ENCODE measurements at places on chromosomes 2 and 18.

- no peak for DNase-seq
These were observed 1.4 kb downstream of the ALMS1 start for GRCh38 chr2:73386894-73387636.

DNA sequence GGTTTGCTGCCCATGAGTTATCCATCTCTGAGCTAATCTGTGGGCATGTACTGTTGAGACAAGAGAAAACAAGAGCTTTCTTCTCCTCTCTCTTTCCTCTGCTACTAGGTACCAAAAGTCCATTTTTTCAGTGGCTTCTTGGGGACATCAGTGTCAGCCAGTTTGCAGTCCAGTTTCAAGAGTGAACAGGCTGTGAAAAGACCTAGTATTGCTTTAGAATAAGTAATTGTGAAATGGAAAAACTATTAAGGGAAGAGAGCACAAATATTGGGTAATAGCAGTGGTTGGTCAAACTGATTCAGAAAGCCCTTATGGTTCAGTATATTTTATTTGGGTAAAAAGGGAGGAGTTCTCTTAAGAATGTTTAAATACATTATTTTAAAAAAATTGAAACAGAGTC, 33.0 kb upstream of the MEP1B start:
- DNase-seq: no peak

DNA sequence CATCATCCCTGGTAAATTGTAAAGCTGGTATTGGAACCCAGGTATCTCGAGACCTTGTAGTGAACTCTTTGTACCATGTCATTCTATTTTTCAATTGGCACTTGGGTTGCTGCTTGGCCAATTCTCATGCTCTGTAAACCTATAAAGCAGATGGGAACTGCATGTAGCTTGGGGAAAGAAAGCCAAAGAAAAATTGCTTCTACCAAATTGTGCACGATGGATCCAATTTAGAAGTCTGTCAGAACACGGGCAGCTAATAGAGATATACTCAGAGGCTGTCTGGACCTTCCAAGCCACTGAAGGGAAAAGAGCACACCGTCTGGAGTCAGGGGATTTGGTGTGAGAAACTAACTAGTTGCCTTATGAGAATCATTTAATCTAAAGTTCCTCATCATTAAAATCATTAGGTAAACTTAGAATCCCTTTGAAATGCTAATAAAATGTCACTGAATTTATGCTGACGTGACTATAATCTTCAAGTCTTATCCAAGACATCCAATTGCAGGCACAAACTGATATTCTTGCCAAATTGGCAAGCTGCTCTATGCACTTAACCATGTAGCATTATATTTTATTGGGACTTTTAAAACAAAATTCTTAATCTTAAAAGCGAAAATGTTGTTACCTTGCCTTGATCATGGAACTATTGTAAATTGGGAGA, 206.8 kb downstream of the DCC start:
- DNase-seq: no peak

- DNase-seq: no peak
These were observed 19.5 kb upstream of the CFAP36 start for GRCh38 chr2:55500025-55500424.

- DNase-seq: no peak
These were observed 24.9 kb downstream of the EPB41L3 start for GRCh38 chr18:5518899-5519371.
